ENCODE measurements at places on chromosomes 3 and 15.

DNA sequence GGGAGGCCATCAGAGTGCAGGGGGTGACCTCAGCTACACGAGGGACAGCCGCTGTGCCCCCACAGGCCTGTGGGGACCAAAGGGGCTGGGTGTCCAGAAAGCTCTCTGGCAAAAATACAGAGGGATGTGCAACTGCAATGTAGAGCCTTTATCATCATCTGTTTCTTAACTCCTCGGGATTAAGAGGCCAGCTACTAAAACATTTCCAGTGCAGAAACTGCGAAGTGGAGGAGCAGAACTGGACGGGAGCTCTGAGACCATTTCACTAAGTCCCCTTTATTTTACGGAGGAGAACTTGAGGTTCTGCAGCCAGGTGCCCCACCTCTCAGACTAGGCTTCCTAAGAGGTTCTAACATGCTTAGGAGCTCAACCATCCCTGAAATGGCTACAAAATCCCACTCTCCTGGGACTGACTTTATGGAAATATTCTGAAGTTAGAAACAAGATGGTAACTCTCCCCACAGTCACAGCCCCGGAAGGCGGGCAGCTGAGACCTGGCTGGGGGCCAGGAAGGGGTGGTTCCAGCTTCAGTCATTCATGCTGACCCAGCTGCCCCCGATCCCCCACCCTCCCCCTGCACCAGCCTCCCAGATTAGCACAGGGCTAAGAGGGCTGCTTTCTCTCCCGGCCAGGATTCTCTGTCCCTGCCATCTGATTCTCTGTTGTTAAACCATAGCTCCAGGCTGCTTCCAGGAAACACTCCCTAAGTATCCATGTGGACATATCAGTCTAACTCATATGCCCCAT is 40.3 kb downstream of the UMPS start:
- no peak for DNase-seq

- DNase-seq: no peak
These were observed 28.2 kb downstream of the SLCO3A1 start for GRCh38 chr15:91881569-91882297.

DNA sequence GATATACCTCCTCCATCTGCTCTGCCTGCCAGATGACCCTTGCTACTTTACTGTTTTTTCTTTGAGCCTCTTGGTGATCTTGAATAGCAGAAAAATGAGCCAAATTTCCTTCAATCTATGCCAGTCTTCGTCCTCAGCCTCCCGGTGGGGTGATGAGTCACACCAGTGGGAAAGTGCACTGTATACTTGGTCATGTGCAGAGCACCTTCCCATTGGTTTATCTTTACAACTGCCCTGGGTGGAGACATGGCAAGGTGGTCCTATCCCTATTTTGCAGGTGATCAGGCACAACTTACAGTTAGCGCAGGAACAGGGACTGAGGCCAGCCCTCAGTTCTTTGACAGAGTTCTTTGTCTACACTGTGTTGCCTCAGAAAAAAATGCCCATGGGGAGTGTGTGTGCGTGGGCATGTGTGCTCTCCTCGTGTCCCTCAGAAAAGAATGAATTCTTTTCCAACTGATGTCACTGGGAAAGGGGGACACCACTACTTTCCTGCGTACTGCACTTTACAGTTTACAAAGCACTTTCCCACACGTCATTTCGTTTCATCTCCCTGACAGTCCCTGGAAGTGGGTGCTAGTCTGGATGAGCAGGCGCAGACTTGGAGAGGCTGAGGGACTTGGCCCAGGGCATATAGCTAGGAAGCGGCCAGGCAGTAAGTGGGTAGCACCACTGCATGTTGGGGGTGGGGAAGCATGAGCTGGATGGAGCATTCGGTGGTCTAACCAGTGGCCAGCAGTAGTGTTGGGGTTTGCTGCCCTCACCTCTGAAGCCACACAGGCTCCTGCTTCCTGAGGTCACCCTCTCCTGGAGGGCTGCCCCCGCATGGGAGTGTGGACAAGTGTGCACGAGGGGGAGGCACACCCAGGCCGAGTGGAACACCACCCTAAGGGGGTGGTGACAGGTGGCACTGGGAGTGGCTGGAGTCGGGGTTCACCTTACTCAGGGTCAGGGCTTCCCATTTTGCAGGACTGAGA is 24.1 kb downstream of the SMAD3 start:
- DNase-seq: no peak

DNA sequence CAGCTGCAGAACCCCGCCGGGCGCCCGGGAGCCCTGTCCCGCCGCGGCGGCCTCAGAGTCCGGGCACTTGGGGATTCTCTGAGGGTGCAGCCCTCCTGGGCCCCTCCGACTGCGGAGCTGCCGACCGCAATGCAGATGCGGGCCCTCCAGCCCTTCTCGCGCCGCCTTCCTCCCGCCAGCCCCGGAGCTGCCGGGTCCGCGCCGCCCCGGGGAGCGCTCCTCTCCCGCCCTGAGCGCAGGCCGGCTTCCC is 320 bp upstream of the ACAN start:
- no peak for DNase-seq

DNA sequence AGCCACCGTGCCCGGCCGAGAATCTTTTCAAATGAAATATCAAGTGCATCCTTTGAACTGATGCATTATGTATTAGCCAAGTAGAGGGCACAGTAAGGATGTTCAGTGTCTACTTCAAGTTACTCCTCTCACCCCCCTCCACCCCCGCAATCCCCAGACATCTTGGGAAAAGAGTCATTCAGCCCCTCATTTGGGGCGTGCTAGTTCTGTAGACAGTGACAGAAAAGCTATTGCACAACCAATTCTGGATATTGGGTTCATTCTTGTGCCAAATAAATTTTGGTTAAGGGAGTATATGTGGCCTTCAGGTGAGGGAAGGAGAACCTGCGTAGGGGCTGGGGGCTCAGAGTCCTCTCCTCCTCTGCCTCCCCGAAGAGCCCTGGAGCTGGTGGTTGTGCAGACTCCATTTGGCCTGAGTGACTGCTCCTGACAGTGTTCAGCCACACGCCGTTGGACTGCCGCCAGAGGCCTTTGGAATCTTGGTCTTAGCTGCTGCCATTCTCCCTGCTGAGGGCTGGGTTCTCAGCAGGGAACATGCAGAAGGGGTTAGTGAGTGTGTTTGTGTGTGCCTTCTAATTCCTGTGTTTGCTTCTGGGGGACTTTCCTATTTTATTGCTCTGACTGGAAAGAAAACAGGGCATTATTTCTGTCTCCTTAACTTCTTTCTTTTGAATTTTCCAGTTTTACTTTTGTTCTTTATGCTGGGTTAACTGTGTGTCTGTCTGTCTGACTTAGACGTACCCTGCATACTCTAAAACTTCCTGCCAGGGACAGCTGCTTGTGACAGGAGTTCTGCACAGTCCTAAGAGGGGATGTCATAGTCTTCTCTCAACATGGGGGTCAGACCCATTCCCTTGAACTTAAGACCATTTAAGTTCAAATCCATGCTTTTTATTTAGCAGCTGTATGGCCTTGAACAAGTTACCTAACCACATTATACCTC is 21.0 kb downstream of the RARB start:
- peak; percentile 33 for DNase-seq

DNA sequence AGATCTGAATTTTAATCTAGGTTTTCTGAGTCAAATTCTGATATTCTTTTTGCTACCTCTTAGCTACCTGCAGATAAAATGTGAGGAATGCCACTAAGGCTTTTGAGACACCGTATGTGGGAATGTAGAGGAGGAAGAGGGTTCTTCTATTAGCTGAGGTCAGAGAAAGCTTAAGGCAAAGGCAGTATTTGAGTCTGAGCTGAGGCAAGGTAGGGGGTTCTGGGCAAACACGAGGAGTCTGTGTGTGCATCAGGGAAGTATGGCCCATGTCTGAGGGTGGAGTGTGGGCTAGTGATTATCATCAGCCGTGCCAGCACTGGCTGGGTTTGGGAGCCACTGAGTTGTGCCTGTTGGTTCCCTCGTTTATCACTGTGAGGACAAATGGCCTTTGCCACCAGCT is 181.1 kb downstream of the SOX2 start:
- DNase-seq: no peak
